Stimulated activated naive CD8-positive, alpha-beta T cell treated with anti-CD3 and anti-CD28 coated beads, Interleukin-15, amount 100 ng/mL, for 72 hours (primary cell): ENCODE measurements at places on chromosomes 2 and 18.

DNA sequence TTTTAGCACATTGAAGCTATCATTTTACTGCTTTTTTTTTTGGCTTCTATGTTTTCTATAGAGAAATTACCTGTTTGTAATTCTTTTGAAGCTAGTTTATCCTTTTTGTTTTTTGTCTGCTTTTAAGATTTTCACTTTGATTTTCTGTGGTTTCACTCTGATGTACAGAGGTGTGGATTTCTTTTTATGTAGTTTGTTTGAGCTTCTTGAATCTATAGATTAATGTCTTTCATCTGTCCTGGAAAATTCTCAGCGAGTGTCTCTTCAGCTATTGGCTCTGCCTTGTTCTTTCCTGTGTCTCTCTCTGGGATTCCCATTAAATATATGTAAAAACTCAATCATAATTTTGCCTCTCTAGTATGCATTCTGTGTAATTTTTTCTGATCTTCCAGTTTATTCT is 8.4 kb downstream of the POLE4 start:
- no peak for DNase-seq

DNA sequence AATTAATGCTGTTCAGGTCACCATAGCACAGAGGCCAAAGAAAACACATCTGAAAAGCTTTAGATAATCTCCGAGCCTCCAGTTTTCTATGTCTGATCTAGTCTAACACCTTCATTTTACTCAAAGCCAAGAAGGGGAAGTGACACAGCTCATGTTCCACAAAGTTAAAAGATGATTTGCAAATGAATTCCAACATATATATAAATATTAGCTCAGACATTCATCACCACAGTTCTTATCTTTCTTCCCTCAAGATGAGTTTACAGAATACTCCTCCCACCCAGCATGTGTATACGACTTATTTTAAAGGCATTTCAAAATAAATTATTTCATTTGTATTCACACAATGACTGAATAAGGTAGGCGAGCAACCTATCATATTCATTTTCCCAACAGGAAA is 82.4 kb downstream of the AAK1 start:
- no peak for DNase-seq

DNA sequence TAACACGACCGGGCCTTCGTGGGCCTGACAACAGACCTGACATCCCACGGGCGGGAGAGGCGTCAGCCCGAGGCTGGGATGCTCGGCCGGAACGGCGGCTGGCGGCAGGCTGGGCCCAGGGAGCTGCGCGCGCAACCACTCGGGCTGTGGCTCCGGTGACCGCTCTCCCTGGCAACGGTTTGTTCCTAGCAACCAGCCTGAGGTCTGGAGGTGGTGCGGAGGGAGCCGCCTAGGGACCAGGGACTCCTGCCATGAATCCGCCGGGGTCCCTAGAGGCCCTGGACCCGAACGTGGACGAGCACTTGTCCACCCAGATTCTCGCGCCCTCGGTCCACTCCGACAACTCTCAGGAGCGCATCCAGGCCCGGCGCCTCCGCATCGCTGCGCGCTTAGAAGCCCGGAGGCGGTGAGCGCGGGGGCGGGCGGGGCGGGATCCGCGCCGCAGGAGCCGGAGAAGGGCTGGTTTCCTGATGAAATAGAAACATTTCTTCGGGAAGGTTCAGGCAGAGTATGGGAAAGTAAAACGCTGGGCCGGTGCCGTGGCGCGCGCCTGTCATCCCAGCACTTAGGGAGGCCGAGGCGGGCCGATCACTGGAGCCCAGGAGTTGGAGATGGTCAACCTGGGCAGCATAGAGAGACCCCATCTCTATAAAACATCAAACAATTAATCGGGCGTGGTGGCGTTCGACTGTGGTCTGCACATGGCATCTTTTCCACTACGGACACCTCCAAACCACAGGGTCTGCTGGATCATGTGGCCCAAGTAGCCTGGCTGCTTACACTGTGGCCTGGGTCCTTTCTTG is at the start of gene DRC1:
Gene DRC1 (plus strand): TSS at position 182 of the 803 bp plus-strand sequence. CDS start 70 bp downstream, at position 252.
- peak; percentile 28 for DNase-seq

GRCh38 chr18:49368876-49369440 is 91.5 kb downstream of the DYM start:
- no peak for DNase-seq

- DNase-seq: no peak
Observed at GRCh38 chr18:6951336-6952090, 166.1 kb downstream of the LAMA1 start.
